ENCODE measurements at places on chromosomes 16 and 17.

DNA sequence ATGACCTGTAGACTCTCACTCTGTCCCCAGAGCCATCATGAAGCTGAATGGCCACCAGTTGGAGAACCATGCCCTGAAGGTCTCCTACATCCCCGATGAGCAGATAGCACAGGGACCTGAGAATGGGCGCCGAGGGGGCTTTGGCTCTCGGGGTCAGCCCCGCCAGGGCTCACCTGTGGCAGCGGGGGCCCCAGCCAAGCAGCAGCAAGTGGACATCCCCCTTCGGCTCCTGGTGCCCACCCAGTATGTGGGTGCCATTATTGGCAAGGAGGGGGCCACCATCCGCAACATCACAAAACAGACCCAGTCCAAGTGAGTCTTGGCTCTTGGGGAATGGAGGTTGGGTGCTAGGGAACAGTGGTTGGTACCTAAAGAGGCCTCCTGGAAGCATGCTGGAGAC, 41.0 kb downstream of the IGF2BP1 start:
- no peak for DNase-seq

GRCh38 chr17:33234930-33235685, 58.0 kb downstream of the ASIC2 start:
- no peak for DNase-seq

DNA sequence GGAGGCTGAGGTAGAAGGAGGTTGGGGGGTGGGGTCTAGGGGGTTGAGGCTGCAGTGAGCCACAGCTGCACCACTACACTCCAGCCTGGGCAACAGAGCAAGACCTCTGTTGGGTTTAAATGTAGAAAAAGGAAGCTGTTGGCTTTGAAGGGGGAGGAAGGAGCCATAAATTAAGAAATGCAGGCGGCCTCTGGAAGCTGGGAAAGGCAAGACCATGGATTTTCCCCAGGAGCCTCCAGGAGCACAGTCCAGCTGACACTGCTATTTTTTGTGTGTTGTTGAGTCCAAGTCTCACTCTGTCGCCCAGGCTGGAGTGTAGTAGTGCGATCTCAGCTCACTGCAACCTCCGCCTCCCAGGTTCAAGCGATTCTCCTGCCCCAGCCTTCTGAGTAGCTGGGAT, 15.9 kb downstream of the LITAF start:
- DNase-seq: no peak

DNA sequence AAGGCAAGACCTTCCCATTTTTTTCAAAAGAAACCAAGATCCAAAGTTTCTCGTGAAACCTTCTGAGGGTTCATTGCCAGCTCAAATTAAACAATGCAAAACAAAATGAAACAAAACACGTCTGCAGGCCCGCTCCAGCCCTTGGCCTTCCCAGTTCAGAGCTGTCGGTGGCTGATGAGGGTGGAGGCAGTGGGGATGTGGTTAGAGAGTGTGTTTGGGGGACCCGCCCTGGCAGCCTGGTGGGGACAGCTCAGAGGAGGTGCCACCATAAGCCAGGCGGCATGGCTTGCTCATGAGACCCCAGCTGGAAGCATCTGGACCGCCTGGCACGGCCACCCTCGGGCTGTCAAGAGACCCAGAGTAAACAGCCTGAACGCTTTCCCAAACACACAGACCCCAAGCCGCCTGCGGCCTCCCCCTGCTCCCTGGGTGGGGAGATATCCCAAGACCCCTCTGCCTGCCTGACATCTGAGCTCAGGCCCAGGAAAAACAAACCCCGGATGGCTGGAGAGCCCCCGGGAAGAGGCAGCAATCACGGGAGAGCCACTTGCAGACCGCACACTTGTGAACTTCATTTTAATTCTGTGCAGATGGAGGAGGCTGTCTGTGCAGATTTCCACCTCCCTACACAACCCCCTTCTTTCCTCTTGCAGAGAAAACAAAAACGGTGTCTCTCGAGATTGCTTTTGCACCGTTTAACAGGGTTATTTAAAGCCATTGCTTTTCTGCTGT, 35.4 kb upstream of the LITAF start:
- DNase-seq: no peak

DNA sequence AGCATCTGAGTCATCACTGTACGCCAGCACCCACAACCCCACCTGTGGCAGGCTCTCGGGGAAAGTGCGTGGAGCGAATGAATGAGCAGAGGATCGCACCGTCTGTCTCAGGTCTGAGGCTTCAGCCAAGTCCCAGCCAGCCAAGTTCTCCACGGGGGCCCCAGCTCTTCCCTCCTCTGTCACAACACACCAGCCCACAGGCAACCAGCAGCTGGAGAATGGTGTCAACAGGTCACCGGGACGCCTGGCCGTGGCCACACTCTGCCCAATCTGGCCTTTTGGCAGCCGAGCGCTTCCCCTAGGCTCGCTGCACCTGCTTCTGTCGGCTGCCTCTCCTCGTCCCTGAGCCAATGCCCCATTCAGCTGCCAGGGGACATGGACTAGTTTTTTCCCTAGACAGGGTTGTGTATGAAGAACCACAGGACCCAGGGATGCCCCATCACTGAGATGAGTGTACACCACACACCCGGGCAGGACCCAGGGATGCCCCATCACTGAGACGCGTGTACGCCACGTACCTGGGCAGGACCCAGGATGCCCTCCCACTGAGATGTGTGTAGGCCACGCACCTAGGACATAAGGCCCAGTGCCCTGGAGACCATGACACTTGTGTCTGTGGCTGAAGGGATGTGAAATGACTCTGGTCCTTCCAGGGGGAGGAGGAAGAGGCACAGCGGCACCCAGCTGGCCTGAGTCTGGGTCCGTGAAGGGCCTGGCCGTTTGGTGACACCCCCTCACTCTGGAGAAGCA, 52.8 kb downstream of the ABR start:
- no peak for DNase-seq

- DNase-seq: no peak
Observed at GRCh38 chr16:83113317-83113716, 486.5 kb downstream of the CDH13 start.

DNA sequence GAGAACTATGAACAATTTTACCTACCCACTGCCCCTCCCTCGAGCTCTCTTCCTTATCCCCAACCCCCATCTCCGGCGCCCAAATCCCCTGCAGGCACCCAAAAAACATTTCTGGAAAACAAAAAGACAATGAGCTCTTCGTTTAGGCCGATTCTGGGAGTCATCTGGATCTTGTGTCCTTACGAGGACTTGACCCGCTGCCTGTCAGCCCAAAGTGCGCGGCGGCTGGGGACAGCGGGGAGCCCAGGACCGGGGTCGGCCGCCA, 524 bp downstream of the STRADA start:
- DNase-seq: no peak

- DNase-seq: no peak
Observed at GRCh38 chr17:49358641-49359247, 3.3 kb downstream of the ZNF652 start.

- DNase-seq: no peak
Observed at GRCh38 chr17:74345433-74346241, 16.0 kb downstream of the BTBD17 start.

DNA sequence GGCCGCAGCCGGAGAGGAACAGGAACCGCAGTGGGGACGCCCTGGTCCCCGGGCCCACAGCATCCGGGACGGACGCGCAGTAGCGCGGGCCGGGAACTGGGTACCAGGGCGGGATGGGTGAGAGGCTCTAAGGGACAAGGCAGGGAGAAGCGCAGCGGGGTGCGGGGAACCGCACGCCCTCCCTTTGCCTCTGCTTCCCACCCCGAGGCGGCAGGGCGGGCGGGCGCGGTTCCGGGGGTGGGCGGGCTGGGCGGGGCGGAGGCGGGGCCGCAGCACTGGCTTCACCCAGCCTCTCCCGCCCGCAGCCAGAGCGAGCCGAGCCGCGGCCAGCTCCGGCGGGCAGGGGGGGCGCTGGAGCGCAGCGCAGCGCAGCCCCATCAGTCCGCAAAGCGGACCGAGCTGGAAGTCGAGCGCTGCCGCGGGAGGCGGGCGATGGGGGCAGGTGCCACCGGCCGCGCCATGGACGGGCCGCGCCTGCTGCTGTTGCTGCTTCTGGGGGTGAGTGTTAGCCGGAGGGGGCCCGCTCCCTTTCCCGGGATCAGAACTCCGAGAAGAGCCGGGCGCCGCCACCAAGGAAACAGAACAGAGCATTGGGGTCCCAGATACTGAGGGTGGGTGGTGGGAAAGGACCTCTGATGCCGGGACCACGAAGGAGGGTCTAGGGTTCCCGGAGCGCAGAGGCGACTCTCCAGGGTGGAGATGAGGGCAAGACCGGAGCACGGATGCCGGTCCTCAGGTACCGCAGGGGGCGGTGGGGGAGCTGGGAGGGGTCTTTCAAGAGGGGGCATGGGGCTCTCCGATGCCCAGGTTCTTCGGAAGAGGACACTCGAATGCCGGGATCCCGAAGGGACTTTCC, at the start of gene NGFR:
Gene NGFR, plus strand, starts transcription at position 308 of the 856 bp plus-strand sequence. Its CDS starts 125 bp downstream, at position 433.
- no peak for DNase-seq

- no peak for DNase-seq
Observed at GRCh38 chr16:83271970-83272575, 535.7 kb upstream of the HSBP1 start.

- DNase-seq: no peak
Observed at GRCh38 chr17:69427486-69428197, 13.1 kb downstream of the MAP2K6 start.

DNA sequence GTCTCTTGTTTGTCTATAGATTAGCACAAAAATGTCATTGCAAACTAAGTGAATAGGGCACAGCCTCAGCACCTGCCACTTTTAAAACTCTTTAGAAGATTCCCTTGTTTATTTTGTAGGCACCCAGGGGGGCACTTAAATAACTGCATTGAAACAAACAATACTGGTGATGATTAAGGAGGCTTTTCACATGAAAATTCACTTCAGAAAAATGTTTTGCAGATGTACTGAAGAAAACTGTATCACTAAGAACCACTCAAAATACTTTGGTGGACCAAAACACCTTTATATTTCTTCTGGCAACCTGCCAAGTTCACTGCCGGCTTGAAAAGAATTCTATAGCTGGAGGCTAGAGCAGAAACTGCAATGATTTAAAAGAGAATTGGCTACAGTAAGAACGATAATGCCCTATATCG, 281.5 kb downstream of the TOX3 start:
- DNase-seq: peak; percentile 14

DNA sequence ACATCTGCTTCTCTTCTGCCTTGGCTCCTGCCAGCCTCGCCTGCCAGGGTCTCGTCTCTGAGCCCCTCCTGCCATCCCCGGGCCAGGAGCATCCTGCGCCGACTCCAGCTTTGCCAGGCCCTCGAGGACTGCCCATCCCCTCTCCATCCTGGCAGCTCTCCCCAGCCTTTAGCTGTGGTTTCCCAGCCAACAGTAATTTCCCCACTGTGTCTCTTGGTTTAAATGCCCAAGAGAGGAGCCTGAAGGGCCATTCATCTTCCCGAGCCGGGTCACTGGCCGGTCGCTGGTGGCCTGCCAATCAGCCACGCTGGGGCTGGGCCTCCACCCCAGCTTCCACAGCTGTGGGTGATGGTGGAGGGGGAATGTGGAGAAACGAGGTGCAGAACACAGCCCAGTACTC, 47.8 kb downstream of the MRC2 start:
- no peak for DNase-seq

DNA sequence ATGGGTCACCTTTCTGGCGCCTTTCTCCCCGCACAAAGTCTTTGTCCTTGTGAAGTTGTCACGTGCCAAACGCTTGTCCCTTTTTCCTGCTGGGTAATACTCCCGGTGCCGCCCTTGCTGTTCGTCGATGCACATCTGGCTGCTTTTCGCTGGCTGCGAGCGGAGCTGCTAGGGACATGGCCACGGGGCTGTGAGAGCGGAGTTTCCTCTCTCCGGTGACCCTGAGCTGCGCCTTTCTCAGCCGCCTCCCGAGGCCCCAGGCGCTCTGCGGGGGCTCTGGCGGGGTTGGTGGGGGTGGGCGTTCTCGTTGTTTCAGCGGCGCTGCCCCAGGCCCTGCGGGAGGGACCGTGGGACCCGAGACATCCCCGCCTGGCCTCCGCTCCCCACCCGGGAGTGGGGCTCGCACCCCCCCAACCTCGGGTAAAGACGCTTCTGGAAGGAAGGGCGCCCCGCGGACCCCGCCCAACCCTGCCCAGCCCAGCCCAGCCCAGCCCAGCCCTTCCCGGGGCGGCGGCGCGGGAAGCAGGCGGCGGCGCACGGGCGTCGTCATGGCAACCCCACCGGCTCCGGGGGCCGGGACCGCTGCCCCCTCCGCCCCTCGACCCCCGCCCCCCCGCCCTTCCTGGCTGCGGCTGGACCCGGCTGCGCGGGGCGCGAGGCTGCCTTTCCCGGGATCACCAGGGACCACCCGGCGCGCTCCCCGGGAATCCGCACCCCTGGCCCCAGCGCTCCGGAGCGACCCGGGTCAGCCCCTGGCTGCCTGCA, 12.3 kb downstream of the CHMP6 start:
- no peak for DNase-seq

- DNase-seq: no peak
Observed at GRCh38 chr16:76800196-76800595, 390.8 kb upstream of the MON1B start.

- DNase-seq: no peak
Observed at GRCh38 chr17:79034931-79035485, 11.0 kb downstream of the C1QTNF1 start.

DNA sequence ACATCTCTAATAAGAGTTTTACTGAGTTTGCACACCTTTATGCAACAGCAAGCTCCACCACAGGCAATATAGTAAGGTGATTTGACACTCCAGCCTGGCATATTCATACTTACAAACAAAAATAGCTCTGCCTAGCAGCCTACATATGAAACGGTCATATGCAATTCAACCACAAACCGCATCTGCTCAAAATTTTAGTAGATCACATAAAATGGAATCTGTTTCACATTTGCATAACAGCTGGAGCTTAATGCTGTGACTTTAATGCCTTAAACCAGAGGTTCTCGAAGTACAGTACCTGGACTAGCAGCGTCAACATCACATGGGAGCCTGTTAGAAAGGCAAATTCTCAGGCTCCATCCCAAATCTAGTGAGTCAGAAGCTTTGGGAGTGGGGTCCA, 578.4 kb downstream of the CDH11 start:
- no peak for DNase-seq

- no peak for DNase-seq
Observed at GRCh38 chr17:11241611-11242226, 706 bp downstream of the SHISA6 start.

DNA sequence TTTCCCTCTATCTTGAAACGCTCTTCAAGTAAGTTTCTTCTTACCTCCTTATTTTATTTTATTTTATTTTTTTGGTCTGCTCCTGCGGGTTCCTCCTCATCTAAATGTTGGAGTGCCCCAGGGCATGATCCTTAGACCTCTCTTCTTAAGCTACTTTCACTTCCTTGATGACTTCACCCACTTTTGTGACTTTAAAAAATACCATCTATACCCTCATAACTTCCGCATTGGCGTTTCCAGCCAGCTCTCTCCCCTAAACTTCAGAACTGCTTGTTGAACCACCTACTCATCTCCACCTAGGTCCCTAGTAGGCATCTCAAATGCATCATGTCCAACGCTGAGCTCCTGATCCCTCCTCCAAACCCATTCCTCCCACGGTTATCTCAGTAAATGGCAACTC, 51.4 kb upstream of the NFAT5 start:
- DNase-seq: no peak

GRCh38 chr16:58815181-58815888, 81.2 kb upstream of the GOT2 start:
- no peak for DNase-seq

- DNase-seq: no peak
Observed at GRCh38 chr17:34771891-34772290, 189.4 kb downstream of the CCT6B start.
